ENCODE measurements at places on chromosomes 5 and 9. TPM values are rescaled to one million over a fixed set of nuclear protein-coding genes. Genes with fewer than 3 reads are reported as not detected.

- DNase-seq, result no peak
Measured at GRCh38 chr9:18920141-18921084, 112.6 kb downstream of the SAXO1 start.

- DNase-seq, result no peak
Measured at GRCh38 chr5:170233358-170233892, 640 bp downstream of the C5orf58 start.

GRCh38 chr5:97854871-97855762 is 672.1 kb upstream of the RIOK2 start:
- DNase-seq, result no peak

- DNase-seq, result no peak
Measured at GRCh38 chr5:59956130-59956783, 62.7 kb upstream of the PDE4D start.

GRCh38 chr9:89595646-89596045 is 9.2 kb upstream of the GADD45G start:
- DNase-seq, result no peak

GRCh38 chr5:163822548-163822947 is 317.1 kb downstream of the MAT2B start:
- DNase-seq, result no peak

DNA sequence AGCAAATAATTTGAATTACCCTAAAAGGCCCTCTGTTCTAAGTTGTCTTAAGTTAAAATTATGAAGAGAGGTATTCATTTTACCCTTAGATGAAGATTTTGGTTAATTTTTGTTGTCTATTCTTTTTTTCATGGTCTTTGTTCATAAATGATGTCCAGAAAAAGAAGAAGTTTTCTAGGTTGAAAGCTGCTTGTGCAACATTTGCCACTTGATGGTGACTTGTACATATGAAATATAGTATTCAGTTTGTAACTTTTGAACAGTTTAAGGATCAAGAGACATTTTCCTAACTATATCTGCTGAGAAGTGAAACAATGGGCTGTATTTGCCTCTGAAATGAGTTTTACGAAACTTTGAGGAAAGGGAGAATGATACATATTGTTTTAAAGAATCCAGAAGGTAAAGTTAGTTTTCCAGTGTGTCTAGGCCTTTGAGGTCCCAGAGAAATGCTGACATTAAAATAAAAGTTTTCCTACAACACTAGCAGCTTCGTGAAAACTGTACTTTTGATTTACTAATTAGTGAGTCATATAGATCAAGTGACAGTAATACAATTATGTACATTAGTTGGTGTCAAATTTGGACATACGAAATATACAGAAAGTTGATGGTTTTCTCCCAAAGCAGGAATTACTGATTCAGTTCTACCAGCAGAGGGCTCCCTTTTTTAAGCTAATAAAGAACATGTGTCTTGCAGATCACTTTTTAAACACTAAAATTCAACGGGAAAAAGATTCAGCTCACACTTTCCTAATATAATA is 70.5 kb downstream of the PIK3R1 start:
- DNase-seq, result peak; percentile 43

DNA sequence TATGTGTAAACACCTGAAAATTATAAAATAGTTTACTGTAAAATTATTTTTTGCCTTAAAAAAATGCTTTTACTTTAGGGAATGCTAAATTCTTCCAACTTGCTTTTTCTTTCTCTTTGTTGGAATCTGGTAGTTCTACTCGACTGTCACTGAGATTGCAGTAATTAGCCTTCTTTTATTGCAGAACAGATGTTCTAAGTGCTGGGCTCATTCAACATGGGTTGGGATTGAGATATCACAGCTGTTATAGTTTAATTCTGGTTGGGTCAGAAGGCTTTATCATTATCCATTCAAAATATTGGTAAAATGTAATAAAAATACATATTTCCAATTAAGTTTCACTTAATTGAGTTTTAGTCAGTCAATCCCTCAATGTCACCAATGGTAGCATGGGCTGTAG is 686.7 kb downstream of the CDH18 start:
- DNase-seq, result no peak

Gene LTC4S
- total RNA-seq, result not detected

GRCh38 chr5:41252036-41252435 is 38.7 kb upstream of the C6 start:
- DNase-seq, result no peak

- no peak for DNase-seq
Measured at GRCh38 chr5:56803025-56803424, 12.3 kb upstream of the MAP3K1 start.

Gene SEMA6A
- 6.0 TPM for total RNA-seq

Gene FOXD4
- 0.24 TPM for total RNA-seq

- DNase-seq, result no peak
Measured at GRCh38 chr5:86029308-86029707, 588.4 kb upstream of the COX7C start.

Gene MEIKIN
- total RNA-seq, result not detected

GRCh38 chr9:110659891-110660541 is 8.6 kb upstream of the MUSK start:
- no peak for DNase-seq

- no peak for DNase-seq
Measured at GRCh38 chr9:113901221-113901688, 25.1 kb downstream of the ZNF618 start.

Gene SLF1
- 7.1 TPM for total RNA-seq

Gene GABRA6
- total RNA-seq, result not detected

Gene ZFAND5
- total RNA-seq, result 90.3 TPM

Gene HRH2
- total RNA-seq, result not detected

GRCh38 chr9:74576176-74576575 is 79.0 kb downstream of the RORB start:
- no peak for DNase-seq

- DNase-seq, result no peak
Measured at GRCh38 chr9:5524090-5524489, 13.8 kb downstream of the PDCD1LG2 start.

GRCh38 chr5:104540448-104540847 is 977.9 kb upstream of the NUDT12 start:
- no peak for DNase-seq

Gene CERT1
- 16.7 TPM for total RNA-seq

- peak; percentile 21 for DNase-seq
Measured at GRCh38 chr5:146130440-146131045, 25.2 kb upstream of the PLAC8L1 start.

- DNase-seq, result no peak
Measured at GRCh38 chr9:136326761-136327303, 507 bp upstream of the GPSM1 start.

- no peak for DNase-seq
Measured at GRCh38 chr5:150101023-150101422, 14.7 kb upstream of the CSF1R start.

Gene ZNF608
- total RNA-seq, result 17.2 TPM

- peak; percentile 61 for DNase-seq
Measured at GRCh38 chr5:139671096-139671841, 23.1 kb downstream of the CXXC5 start.

- no peak for DNase-seq
Measured at GRCh38 chr5:20572614-20573013, 584.6 kb upstream of the CDH18 start.

- DNase-seq, result no peak
Measured at GRCh38 chr9:13860946-13861640, 452.8 kb downstream of the NFIB start.

- DNase-seq, result no peak
Measured at GRCh38 chr9:95188459-95188858, 129.1 kb downstream of the FANCC start.

GRCh38 chr5:75058986-75059535 is 6.7 kb upstream of the GCNT4 start:
- DNase-seq, result no peak

GRCh38 chr5:107099506-107099905 is 571.2 kb downstream of the EFNA5 start:
- no peak for DNase-seq

- no peak for DNase-seq
Measured at GRCh38 chr5:136629125-136629792, 263.9 kb upstream of the TRPC7 start.

DNA sequence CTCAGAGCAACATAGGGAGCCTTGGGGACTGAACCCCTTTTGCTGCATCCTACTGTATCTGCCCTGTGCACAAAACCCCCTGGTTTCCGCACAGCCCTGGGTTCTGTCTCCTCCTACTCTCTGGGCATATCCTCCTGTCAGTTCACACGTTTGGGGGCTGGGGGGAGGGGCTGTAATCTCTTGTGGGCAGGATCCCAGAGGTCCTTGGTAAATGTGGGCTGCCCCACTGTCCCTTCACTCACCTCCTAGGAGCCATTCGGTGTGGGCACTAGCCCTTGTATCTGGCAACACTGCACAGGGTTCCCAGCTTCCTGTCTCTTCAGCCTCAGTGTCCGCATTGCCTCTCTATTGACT is 271.8 kb upstream of the DMAC1 start:
- no peak for DNase-seq

DNA sequence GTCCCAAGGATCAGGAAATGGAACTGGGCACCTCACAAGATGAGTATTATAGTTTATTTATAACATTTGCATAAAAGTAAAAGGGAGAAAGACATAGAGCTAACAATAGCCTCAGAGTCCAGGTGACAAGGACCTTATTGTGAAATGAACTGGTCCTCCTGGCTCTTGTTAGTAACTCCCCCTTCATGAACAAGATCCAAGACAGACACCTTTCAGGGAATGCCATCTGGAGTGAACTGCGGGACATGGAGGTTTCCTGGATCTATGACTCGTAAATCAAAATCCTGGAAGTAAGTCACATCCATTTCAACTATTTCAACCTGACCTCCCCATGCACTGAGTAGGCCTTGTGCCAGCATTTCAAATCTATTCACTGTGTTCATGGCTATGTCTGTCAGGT is 129.5 kb upstream of the GAS1 start:
- no peak for DNase-seq

- DNase-seq, result no peak
Measured at GRCh38 chr9:21901546-21901945, 92.6 kb downstream of the CDKN2A start.

DNA sequence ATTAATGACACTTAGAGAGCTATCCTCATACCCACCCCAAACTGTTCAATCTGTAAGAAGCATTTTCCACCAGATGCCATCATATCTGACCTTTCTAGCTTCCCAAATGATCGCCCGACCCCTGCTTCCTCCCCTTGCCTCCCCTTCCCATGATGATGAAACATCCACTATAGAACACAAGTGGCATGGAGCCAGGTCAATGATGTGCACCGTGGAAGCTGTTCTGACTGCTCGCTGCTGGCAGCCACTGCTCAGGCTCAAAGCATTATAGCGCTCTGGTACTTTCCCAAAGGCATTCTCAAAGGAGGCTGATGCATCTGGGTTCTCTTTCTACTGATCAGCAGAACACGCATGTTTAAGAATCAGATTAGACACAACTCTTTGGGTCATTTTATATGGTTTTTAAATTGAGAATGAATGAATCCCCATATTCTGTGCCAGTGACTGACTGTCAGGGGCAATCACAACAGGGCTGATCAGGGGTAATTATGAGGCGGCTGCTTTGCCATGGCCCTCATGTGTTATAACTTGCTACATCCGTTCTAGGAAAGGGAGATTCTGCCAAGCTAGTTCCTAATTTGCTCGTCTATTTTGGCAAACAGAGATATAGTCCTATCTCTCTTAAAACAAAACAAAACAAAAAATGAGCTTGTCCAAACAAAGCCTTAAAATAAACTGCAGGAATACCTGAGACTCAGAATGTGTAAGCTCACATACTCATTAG is 343.7 kb downstream of the ENC1 start:
- DNase-seq, result no peak

GRCh38 chr5:141957367-141957996 is 520 bp downstream of the PCDH12 start:
- peak; percentile 41 for DNase-seq

- no peak for DNase-seq
Measured at GRCh38 chr9:89609426-89610006, 4.7 kb downstream of the GADD45G start.

DNA sequence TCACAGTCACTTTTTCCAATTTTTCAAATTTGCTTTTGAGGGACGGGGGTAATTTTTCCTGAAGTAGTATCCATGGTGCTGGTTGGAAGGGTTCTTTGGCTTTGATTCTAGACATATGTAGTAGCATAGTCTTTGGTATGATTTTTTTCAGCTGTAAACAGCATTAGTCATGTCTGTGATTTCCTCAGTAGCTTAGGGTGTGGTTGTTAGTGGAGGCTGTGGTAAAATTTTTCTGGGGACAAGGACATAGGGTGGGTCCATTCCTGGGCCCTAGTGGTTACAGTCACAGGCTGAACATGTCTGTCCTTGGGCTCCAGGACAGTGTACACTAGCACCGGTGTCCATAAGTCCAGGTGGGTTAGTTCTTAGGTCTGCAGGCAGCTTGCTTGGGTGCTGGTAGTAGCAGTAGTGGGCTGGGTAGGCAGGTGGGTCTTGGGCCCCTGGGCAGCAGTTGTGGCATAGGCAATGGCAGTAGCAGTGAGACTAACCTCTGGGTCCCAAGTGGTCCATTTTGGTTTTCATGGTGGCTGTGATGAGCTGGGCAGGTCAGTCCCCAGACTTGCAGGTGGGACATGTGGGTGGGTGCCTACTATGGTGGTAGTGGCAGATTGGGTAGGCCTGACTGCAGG is 100.0 kb upstream of the CXCL14 start:
- no peak for DNase-seq

DNA sequence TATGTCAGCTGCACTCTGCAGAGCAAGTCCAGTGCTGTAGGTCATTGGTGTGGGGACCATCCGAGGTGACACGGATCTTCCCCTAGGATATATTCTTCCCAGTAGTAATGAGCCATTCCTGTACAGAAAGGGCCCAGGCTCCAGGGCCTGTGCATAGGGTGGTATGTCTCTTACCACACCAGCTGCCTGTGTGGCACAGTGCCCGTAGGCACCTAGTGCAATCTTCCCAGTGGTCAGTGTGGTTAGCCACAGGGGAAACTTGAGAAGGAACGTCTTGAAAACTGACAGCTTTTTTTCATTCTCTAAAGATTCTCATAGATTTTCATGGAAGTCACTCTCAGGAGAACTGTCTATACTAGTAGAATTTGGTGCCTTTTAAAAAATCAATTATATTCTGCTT is 39.8 kb downstream of the CYSTM1 start:
- DNase-seq, result peak; percentile 32
